Activated CD4-positive, CD25-positive, alpha-beta regulatory T cell treated with anti-CD3 and anti-CD28 coated beads, Interleukin-2, amount 50 U/mL, for 72 hours (primary cell): ENCODE measurements at places on chromosomes 16 and 17.

DNA sequence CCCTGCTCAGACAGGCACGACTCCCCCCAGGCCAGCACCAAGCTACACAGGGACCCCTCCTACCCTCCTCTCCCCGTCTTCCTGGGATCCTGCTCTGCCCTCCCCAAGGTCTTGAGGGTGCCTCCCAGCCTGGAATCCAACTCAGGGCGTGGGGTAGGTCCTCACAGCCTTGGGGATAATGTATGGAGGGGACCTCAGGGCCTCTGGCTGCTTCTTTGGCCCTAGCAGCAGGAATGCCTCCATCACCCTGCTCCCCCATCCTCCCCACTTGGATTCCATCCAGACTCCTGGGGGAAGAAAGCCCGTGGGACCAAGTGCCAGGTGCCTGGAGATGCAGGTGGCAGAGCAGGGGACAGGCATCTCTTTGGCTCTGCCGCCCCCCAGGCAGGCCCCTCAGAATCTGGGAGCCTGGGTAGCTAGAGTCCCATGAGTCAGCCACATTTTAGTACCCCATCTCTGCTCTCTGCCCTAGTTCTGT lies 10.7 kb upstream of the STAC2 start:
- no peak for DNase-seq

DNA sequence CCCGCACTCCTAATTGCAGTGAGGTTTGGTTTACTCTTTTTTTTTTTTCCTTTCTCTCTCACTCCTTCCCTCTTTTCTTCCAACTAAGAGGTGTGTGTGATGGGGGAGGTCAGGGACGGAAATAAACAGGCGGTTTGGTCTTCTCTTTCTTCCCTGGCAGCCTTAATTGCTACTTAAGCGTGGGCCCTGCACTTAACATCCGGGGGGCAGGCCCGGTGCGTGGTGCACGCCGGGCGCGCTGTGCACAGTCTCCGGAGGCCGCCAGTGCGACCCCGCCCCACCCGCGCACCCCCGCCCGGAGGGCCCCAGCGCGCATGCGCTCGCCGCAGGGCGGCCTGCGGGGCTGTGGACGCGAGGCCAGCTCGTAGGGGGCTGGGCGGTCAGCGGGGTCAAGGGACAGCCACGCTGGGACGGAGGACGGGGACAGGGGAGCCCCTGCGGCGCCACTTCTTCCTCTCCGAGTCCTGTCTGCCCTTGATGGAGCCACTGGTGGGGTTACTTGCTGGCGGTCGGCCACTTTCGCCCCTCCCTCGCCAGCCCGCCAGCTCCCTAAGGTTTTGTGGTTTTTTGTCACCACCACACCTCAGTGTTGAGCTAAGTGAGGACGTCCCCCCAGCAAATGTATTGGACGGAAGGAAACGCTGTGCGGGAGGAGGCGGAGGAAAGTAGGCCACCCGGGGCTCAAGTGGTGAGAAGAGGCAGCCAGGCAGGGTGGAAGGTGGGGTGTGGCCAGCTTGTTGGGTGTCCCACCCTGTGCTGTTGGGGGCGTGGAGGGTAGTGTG lies 120.9 kb downstream of the MRM1 start:
- peak; percentile 83 for DNase-seq

- DNase-seq: no peak
These were observed 23.3 kb downstream of the QPRT start for GRCh38 chr16:29702269-29702668.

DNA sequence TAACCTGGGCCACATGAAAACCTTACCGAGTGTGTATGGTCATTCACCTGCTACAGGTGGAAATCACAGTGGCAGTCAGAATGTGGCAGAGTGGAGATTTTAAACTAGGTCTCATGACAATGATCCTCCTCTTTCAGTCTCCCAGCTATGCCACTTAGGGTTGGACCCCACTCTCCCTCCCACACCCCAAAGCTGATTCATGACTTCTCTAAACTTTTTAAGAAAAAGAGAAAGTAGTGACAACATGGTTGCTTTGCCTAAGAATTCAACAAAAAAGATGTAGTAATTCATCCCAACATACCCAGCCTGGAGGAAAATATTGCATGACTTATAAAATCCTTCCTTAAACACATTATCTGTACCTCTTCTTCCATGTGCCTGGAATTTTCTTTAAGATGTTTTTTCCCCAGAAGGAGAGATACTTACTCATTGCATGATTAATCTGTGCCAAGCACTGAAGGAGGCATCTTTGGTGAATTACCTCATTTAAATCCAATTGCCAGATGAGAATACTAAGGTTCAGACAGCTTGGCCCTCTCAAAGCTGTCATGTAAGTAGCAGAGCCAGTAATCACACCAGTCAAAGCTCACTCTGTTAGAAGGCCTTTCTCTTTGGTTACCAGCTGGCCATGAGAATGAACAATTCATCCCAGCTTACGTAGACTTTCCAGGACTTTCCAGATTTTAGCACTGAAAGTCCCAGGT lies 119.9 kb downstream of the COPRS start:
- DNase-seq: no peak

- DNase-seq: no peak
These were observed 190.6 kb downstream of the MAF start for GRCh38 chr16:79409978-79410377.

- peak; percentile 37 for DNase-seq
These were observed 716 bp downstream of the TMEM94 start for GRCh38 chr17:75457047-75457654.

- DNase-seq: no peak
These were observed 41.6 kb downstream of the B9D1 start for GRCh38 chr17:19320876-19321275.

GRCh38 chr17:37520174-37520573 lies 30.5 kb downstream of the DUSP14 start:
- DNase-seq: no peak

GRCh38 chr16:1839554-1839953 lies 12.5 kb downstream of the FAHD1 start:
- no peak for DNase-seq

- no peak for DNase-seq
These were observed 96.6 kb upstream of the SMIM36 start for GRCh38 chr17:55607731-55608341.

- no peak for DNase-seq
These were observed 8.4 kb downstream of the ZNF213 start for GRCh38 chr16:3143189-3143588.

DNA sequence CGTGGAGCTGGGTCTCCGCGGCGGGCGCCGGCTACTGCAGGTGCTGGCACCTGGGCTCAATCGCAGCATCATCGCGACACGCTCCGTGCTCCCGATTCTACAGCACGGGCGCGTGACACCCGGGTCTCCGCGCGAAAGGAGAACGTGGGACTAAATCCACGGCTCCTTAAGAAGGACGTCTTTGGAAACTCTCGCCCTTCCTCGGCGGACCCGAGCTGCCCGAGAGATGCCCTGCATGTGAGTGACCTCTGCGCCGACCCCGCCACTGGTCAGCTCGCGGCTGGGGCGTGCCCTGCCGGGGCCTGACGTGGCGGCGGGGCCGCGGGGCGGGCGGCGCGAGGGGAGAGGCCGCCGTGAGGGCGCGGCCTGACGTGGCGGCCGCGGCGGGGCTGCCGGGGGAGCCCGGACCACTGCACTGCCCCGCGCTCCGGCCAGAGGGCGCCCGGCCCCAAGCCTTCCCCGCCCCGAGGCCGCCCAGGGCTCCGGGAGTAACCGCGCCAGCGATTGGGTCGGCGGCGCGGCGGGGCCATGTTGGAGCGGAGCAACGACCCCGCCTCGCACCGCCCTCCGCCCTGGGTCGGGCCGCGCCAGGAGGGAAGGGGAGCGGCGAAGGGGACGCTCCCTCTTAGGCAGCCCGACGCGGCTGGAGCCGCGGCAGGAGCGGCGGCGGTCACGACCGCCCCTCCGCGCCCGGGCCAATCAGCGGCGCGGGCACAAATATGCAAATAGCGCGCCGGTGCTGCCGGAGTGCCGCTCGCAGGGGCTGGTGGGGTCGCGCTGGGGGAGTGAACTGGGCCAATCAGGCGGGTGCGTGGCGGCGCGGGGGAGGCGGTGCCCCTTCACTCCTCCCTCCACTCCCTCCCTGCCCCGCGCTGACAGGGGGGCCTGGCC lies 75.6 kb downstream of the CHD9 start:
- peak; percentile 92 for DNase-seq

DNA sequence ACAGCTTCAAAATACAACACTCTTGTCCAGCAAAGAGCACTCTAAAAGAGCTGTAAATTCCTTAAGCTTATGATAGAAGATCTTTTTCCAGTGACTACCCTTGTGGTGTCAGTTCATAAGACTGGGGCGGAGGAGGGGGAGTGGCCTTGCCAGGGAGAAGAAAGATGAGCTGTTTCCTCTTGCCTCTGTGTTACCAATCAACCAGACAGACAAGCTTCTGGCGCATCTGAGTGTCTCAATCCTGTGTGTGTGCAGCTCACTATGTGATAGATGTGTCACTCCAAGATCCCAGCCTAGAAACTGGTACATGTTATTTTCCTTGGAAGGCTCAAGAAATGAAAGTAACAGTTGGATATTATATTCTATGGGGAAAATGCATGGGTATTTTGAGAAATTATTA lies 167.4 kb upstream of the CACNG3 start:
- DNase-seq: no peak

- no peak for DNase-seq
These were observed 17.7 kb downstream of the BRD7 start for GRCh38 chr16:50351116-50351515.

- DNase-seq: no peak
These were observed 126.1 kb downstream of the IRX5 start for GRCh38 chr16:55056585-55057401.

- no peak for DNase-seq
These were observed 268.5 kb downstream of the RBFOX1 start for GRCh38 chr16:7601100-7601499.

DNA sequence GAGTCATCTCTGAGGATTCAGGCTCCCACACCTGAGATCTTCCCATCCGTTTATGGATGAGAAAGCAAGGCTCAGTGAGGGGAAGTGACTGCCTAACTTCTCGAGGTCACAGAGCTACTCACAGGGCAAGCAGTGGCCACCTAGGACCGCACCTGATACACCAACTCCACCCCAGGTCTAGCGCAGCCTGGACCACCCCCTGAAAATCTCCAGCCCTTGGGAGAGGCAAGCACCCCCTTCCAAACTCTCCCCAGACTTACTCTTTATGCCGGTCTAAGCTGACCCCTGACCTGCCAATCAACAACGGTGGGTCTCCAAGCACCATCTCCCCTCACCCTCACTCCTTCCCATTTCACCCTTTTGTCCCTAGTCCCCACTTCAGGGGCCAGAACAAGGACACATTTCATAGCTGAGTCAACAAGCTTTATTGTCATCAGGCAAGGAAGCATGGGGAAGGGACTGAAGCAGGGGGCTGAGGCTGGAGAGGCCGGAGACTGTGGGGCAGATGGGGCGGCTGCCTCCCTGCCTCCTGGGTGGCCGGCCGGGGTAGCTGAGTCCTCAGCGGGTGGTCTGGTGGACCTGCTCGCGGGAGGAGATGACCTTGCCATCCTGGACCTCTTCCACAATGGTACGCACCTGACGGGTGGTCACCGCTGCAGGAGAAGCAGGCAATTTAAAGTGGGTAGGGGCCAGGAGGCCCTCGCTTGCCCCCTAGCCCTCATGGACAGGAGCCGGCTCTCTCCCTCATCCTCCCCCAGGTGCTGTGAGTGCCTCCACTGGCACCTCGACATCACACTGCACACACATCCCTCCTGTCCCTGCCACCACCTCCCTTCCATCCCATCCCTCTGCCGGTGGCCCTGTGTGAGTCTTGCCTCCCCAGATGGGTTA lies 5.1 kb downstream of the KRT17 start:
- peak; percentile 15 for DNase-seq

GRCh38 chr16:84476401-84476800 lies 28.1 kb downstream of the MEAK7 start:
- no peak for DNase-seq

GRCh38 chr17:9232591-9233270 lies 211.4 kb downstream of the NTN1 start:
- no peak for DNase-seq
